ENCODE measurements at places on chromosomes 12 and 14. TPM values are rescaled to one million over a fixed set of nuclear protein-coding genes. Genes with fewer than 3 reads are reported as not detected.

- no peak for DNase-seq
Observed at GRCh38 chr12:53252349-53252916, 15.7 kb upstream of the ESPL1 start.

DNA sequence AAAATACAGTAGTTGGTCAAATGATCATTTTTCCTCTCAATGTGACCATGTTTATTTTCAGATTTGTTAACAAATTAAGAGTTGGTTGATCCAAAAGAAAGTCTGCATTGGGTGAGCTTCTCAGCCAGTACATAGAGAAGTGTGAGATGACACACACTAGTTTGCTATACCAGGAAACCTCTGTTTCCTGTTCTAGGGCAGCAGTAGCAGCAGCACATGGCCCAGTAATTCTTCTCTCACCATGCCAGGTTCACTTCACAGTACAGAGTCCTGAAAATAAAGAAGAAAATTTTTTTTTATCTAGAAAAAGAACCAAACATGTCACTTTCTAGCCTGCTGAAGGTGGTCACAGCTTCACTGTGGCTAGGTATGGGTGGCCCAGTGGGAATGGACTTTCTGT is 250.2 kb upstream of the OR4E1 start:
- DNase-seq = no peak

The SPX gene
- not detected for total RNA-seq

DNA sequence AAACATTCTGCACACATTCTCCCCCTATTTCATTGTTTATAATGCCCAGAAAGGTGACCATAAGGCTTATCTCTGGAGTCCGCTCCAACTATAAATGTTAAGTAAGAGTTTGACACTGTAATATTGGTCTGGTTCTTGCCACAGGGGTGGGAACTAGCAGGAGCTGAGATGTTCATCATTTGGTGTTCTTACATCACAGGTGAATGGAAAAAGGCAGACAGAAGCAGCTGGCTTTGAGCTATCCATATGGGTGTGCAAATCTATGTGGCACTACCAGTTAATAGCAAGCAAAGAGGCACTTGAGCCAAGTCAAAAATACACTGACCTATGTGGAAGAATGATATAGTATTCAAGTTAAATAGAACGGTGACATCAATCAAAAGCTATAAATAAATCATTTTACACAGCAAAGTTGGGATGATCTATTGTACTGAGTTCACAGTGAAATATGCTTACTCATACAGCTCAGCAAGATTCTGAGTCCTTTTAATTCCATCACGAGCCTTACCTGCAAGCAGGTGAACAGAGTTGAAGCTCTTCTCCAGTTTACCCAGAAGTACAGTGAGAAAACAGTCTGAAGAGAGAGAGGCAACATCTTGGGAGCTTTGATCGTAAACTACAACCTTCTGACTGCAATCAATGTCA is 43.2 kb downstream of the DUSP16 start:
- DNase-seq = no peak

GRCh38 chr14:59543873-59544272 is 32.7 kb downstream of the CCDC175 start:
- no peak for DNase-seq

GRCh38 chr12:15393037-15393436 is 70.7 kb downstream of the PTPRO start:
- no peak for DNase-seq

GRCh38 chr14:61184112-61184511 is 97.0 kb downstream of the TMEM30B start:
- no peak for DNase-seq

DNA sequence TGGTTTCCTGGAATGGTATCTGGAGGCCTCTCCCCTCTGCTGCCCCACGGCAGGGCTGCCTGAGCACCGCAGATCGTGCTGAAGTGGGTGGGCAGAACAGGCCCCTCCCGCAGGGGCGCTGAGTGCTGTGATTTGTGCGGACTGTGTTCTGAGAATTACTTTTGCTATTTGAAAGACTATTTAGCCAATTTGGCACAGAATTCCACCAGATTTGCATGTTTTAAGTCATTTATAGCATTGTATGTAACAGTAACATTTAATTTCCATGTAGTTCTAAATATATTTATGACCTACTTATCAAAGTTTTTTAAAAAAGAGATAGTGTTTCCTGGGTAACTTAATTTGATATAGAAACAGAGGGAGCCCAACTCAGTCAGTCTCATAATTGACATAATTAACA is 55.3 kb downstream of the TNFAIP2 start:
- DNase-seq = no peak

The JAG2 gene
- 8.8 TPM for total RNA-seq

The TXNRD1 gene
- total RNA-seq = 332 TPM

The AKAP3 gene
- 3.3 TPM for total RNA-seq

The GDF3 gene
- total RNA-seq = not detected

- no peak for DNase-seq
Observed at GRCh38 chr14:55911776-55912175, 206.4 kb upstream of the PELI2 start.

DNA sequence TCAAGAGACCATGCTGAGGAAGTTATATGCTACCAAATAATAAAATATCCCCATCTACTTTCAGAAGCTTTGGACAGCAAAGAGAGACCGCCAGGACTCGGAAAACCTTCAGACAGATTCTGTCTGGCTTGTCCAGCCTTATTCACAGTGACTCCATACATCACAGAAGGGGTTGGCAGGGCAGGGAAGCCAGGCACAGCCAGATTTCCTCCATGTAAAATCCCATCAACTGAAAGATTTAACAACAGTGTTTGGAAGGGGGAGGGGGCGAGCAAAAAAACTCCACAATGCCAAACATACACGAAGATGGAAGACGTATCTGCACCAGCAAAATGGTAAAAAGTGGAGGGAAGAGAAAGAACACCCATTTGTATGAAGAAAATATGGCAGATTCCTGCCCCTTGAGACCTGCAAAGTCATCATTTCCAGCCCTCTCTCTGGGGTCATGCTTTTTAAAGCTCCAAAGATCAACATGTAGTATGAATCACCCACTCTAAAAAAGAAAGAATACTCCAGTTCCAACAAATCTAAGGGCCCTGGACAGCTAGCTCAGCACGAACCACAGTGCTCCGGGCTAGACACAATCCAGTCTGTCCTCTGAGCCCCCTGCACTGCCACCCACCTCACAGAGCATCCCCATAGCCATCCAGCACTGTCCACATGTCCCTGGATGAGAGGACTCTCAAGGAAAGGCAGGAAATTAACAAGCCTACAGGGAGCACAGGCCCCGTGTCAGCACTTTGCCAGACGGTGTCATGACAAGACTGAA is 116.4 kb downstream of the DICER1 start:
- DNase-seq = no peak

- DNase-seq = no peak
Observed at GRCh38 chr14:52266782-52267181, 716 bp upstream of the PTGDR start.

The COX8C gene
- total RNA-seq = not detected

The SERPINA5 gene
- total RNA-seq = 4.4 TPM

DNA sequence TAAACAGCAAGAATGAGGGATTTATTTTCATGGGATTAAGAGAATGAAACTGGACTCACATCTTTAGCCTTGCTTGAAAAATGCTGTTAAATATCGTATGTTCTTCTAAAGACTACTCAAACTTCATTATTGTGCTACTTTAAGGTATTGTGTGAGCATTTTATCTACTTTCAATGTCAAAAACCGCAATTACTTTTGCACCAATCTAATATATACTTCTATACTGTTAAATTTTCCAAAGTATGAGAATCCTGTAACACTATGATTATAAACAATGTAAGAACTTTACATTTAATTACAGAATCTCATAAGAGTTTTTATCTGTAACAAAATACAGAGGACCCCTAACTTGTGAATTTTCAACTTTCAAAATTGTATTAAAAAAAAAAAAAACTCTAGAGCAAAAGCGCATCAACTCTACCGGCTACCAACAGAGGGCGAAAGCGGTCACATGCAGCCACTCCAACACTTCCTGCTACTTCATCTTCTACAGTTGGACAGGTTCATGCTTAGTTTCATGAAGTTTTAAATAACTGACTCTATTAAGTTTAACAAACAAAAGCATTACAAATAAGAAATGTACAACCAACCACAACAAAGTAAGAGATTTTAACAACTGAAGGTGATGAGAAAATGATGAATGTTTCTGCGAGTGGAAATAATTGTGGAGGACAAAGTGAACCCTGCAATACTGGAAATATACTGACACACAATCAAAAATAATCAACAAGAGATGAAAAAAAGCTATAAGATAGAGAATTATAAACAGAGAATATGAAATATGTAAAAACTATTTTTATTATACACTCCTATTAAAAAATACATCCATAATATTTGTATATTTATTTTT is 210.9 kb downstream of the MED13L start:
- no peak for DNase-seq

DNA sequence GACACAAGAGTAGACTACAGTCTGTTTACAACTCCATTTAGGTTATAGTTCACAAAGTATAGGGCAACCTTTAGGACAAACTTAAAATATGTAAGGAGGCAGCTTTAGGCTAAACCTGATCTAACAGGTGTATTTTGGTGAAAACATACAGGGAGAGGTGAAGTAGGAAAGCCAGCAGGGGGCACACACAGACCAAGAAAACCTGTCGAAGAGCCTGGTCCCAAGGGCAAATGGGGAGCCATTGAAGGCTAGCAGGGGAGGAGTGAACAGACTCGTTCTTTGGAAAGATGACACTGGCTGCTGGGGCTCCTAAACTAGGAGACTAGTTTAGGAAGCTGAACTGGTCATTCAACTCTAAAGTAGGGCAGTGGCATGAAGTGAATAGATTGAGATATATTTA is 138.8 kb upstream of the WSCD2 start:
- no peak for DNase-seq

GRCh38 chr14:61992139-61992538 is 229.9 kb downstream of the SNAPC1 start:
- DNase-seq = no peak

DNA sequence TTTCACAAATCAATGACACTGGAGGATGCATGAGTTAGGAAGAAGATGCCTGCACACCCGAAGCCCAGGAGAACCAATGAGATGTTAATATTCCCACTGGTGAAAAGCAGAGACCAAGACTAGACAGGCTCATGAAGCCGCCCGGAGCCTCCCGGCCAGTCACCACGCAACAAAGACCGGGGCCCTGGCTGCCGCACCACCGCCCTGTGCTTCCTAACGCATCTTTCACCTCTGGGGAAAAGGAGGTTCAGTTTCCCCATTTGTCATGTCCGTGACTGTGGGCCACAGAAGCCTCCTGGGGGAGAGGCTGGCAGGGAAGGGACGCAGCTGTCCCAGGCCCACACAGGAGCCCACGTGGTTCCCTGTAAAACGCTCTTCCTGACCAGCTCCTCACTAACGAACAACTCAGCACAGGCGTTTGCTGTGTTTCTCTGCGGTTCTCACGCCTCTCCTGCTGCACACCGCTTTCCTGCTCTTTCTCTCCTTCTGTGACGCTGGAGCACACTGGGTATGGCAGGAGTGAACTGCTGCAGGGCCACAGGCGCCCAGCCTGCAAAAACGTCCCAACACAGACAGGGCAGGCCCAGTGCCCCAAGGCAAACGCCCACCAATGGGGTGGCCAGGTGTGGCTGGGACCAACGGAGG is 10.8 kb downstream of the RIMBP2 start:
- no peak for DNase-seq

The BEGAIN gene
- total RNA-seq = 0.27 TPM
